HepG2 (cell line): ENCODE measurements at places on chromosomes 5 and 9.

- no peak for DNase-seq
Measured at GRCh38 chr9:87888501-87888900, 5.8 kb downstream of the SPATA31E1 start.

- no peak for DNase-seq
Measured at GRCh38 chr9:84501587-84501986, 161.0 kb upstream of the SLC28A3 start.

DNA sequence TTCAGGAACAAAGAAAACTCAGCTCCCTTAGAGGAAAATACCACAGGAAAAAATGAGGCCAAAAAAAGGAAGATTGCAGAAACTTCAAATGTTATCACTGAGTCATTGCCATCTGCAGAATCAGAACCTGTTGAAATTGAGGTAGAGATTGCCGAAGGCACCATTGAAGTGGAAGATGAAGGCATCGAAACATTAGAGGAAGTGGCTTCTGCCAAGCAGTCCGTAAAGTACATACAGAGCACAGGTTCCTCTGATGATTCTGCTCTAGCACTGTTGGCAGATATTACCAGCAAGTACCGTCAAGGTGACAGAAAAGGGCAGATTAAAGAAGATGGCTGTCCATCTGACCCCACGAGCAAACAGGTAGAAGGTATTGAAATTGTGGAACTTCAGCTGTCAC is 30.8 kb upstream of the NIM1K start:
- no peak for DNase-seq

DNA sequence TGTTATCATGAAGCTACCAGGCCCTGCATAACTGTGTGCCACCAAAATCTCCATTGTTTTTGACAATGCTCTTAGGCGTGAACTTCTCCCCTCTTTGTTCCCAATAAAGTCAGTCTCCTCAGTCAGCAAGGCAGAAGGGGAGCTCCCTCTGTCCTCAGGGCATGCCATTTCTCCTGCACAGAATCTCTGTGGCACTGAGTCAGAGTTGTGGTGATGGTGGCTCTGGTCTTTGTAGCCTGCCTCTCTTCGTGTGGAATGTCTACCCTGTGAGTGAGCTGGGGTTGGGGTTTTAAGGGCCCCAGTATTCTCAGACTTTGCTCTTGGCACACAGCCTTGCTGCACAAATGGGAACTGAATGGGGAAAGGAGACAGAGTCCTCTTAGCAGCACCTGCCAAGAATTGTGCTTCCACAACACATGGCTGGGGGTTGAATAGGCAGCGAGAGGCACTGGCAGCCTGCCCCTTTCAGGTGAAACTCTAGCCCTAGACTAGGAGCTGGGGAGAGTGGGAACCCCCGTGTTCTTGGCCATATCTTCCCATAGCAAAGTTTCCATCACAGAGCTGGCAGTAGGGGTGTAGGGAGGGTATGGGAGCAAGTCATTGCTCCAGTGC is 146.6 kb downstream of the SH3GL2 start:
- DNase-seq: no peak

- no peak for DNase-seq
Measured at GRCh38 chr9:19728101-19728500, 60.7 kb downstream of the SLC24A2 start.

DNA sequence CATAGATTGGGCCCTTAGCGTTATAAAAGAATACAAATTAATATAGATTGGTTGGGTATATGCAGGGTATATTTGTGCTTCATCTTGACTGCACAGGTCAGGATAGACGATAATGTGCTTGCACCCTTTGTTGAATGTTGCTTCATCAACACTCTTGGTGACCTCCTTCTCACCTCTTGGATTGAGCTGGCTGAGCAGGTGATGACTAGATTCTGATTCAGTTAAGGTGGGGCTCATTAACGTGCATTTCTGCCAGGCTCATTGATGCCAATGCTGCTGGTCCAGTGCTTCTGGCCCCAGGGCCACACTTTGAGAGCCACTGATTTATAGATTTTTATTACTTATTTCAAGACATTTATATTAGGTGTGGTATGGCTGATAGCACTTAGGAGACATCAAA is 27.7 kb downstream of the PCSK5 start:
- no peak for DNase-seq

- DNase-seq: peak; percentile 35
Measured at GRCh38 chr9:14400658-14400995, 86.7 kb upstream of the NFIB start.

- DNase-seq: no peak
Measured at GRCh38 chr9:92295827-92296258, 2.3 kb upstream of the IARS1 start.
